NCI-H187 treated with DMSO at 0.1 percent for 48 hours (cell line): ENCODE measurements at places on chromosomes 7 and 10.
A peak's percentile ranks its signal among the peaks of the same experiment; 100 is the strongest.

- peak; percentile 8 for DNase-seq
Observed at GRCh38 chr10:23158370-23158769, 33.7 kb upstream of the PTF1A start.

DNA sequence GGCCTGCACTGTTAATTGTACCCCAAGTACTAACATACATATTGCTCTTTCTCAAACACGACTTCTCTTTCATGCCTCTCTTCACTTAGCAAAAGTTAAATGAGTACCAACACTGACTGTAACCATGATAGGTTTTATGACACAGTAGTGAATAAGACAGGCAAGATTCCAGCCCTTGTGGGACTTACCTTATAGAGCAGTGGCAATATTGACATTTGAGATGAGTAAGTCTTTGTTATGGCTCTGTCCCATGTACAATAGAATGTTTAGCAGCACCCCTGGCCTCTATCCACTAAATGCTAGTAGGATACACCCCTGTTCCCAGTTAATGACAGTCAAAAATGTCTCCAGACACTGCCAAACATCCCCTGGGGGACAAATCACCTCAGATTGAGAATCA lies 11.9 kb upstream of the COL1A2 start:
- no peak for DNase-seq

DNA sequence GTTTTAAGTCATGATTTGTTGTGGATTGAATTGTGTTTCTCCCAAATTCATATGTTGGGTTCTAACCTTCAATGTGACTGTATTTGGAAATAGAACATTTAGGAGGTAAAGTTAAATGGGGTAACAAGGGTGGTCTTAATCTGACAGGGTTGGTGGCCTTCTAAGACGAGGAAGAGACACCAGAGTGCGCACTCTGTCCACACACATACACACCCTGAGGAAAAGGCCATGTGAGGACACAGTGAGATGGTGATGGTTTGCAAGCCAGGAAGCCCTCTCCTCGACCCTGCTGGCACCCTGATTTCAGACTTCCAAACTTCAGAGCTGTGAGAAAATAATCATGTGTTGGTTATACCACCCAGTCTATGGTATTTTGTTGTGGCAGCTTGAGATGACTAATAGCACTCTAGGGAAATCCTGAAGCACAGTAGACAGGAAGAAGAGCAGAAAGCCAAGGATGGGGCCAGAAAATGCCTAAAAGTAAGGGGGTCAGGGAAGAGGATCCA lies 28.0 kb upstream of the SEM1 start:
- no peak for DNase-seq

DNA sequence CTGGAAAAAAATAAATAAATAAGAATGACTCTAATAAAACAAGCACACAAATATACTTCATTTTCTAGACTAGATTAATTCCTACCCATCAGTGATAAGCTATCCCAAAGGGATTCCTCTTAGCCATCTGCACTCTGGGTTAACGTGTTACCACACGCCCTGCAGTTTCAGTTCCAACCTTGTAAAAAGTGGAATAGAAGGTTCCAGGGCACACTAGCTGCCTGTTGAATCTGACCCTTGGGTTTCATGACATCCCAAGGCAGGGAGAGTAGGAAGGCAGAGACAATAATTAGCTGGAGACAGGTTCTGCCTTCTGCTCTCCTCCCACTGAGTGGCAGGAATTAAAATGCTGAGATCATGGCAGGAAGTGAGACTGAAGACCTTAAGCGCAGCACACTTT lies 33.5 kb downstream of the SLC37A3 start:
- peak; percentile 15 for DNase-seq

GRCh38 chr7:40541336-40541735 lies 406.5 kb downstream of the SUGCT start:
- DNase-seq, result no peak

GRCh38 chr7:100649826-100650565 lies 6.3 kb downstream of the ACTL6B start:
- no peak for DNase-seq

GRCh38 chr10:124345521-124345920 lies 73.2 kb downstream of the OAT start:
- no peak for DNase-seq

- DNase-seq, result no peak
Observed at GRCh38 chr7:133275008-133275407, 22.1 kb downstream of the EXOC4 start.

DNA sequence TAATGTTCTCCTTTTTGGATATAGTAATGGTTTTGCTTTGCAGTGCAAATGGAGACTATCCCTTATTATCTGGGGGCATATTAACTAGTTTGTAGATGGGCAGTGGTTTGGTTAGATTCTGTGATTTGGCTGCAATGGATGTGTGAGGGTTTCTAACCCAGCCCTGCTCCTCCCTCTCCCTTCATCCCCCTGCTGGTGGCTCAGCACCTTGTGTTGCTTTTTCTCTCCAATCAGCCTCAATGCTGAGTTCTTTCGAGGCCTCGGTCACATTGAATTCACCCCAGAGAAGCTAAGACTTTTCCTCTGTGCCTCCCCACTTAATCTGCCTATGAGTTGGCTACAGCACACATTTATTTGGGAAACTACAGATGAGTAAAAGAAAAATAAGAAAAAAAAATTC lies 120.0 kb downstream of the MALRD1 start:
- no peak for DNase-seq

DNA sequence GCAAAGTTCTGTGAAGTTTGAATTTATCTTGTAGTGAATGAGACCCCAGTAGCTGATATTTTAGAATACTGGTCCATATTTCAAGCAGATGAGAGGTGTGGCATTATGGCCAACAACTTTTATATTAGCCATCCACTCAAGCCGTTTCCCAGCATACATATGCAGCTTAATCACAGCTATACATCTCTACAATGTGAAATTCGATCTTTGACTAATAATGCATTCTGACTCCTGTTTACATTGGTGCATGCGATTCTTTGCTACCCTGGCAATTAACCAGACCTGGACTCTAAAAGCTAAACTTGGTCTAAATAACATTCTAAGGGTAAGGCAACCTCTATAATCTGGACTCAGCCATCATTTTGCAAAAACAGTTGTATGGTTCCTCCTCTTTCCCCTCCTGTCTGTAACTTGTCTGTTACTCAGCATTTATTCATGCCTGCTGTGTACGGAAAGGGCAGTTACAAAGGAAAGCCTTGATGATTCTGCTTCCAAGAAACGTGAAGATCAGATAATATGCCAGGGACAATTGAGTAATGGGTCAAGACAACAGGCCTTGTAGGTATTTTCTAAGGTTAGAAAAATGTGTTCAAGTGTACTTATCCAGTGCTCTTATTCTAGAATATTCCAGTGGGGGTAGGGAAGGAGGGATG lies 50.6 kb downstream of the PNLIPRP2 start:
- DNase-seq, result no peak

DNA sequence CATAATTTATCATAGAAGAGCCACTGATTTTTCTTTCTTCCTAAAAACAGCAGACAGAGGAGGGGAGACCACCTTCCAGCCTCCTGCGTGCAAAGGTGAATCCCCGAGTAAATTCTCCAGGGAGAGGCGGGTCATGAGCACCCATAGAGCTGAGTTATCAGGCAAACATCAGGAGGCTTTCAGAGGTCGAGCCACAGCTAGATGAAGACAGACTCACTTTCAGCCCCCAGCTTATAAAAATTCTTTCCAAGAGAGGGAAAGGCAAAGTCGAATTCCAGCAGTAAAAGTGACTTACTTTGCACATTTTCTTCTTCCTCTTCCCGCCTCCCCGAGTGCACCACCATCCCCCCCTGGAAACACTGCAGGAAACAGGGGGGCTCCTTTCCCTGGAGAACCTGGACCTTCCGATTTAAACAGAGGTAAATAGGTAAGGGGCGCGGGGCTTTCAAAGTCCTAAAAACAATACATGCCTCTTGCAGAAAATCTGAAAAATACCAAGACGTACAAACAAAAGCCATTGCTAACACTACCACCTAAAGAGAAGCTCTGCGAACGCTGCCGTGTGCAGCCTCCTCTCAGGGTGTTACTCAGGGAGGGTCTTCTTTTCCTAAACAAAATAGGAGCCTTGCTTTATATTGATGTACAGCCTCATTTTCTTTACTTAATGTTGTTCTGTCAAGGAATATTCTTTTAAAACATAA lies 163.8 kb downstream of the SVIL start:
- no peak for DNase-seq

DNA sequence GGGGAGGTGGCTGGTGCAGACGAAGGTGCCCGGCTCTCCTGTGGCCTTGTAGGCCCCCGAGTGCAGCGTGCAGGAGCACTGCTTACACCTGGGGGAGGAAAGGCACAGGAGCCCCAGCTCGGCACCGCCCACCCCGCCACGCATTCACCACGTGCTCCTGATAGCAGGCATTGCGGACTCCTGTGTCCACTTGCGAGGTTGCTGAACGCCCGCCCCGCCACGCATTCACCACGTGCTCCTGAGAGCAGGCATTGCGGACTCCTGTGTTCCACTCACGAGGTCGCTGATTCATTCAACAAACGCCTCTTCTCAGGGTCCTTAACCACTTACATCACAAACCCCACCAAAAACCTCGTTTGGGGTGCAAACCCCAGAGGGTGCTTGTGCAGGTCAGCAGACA lies 13.9 kb downstream of the MICALL2 start:
- DNase-seq, result no peak

DNA sequence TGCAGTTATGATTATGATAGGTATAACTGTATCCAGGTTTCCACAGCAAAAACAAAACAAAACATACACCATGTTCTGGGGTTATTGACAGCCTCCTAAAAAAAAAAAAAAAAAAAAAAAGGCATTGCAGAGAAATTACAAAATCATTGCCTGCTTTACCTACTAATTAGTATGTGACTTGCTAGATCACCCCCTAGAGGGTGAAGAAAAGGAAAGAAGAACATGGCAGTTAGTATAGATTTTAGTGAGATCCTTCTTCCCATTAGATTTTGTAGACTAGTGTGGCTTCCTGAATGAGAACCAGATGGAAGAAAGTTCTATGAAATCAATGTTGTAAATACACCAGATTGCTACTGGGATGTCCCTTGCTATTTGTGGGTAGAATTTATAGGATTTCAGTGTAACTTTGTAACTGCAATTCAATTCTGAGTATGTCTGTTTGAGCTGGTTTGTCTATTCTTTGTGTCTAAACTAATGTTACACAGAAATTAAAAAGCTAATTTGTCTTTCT lies 24.0 kb upstream of the AGBL3 start:
- no peak for DNase-seq

- DNase-seq, result no peak
Observed at GRCh38 chr10:42422911-42423310, 215.5 kb downstream of the ZNF33B start.

DNA sequence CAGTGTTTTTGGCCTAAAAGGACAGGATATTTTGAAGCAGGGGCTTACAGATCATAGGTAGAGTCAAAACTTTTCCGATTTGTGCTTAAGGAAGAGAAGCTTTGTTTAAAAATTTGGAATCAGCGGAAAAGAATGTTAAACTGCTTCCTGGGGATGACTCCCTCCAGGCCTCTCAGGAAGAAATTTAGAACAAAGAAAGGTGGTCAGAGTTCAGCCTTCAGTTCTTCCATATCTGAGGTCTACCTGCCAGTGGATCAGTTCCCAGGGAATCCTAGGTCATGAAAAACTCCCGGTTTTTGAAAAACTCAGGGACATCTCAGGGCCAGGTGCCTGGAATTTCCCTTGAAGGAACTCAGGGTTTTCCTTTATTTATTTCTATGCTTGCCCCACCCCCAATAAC lies 100.3 kb downstream of the MCU start:
- DNase-seq, result no peak

DNA sequence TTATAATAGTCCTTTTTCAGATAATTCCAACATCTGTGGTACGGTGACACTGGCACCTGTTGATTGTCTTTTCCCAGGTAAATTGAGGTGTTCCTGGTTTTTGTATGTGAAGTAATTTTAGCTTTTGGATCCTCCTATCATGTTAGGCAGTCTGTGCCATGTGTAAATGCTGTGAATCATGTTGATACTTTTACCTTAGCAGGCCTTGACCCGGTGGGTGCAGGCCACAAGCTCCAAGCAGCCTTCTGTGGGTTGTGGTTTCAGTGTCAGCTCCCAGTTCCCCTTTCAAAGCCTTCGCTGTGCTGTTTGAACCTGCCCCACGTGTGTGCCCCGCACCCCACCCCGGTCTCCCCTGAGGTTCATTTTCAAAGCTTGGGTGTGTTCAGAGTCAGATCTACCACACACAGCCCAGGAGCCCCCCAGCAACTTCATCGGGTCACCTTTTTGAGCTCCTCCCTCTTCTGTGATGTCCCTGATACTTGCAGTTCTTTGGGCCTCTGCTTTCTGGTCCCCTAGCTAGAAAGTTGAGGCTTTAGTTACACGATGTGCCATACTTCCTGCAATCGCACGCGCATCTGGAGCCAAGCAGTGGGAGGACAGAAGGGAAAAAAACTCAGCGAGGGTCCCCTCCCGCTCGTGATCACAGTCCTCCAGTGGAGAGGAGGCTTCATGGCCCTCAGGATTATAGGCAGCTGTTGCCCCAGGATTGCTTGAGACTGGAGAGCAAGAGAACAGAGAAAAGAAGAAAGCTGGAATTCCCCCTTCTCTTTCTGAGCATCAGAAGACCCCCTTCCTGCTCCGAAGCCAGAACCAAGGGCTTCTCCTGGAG lies 8.7 kb upstream of the BHLHA15 start:
- DNase-seq, result no peak

- no peak for DNase-seq
Observed at GRCh38 chr7:135799881-135800280, 51.3 kb upstream of the FAM180A start.

DNA sequence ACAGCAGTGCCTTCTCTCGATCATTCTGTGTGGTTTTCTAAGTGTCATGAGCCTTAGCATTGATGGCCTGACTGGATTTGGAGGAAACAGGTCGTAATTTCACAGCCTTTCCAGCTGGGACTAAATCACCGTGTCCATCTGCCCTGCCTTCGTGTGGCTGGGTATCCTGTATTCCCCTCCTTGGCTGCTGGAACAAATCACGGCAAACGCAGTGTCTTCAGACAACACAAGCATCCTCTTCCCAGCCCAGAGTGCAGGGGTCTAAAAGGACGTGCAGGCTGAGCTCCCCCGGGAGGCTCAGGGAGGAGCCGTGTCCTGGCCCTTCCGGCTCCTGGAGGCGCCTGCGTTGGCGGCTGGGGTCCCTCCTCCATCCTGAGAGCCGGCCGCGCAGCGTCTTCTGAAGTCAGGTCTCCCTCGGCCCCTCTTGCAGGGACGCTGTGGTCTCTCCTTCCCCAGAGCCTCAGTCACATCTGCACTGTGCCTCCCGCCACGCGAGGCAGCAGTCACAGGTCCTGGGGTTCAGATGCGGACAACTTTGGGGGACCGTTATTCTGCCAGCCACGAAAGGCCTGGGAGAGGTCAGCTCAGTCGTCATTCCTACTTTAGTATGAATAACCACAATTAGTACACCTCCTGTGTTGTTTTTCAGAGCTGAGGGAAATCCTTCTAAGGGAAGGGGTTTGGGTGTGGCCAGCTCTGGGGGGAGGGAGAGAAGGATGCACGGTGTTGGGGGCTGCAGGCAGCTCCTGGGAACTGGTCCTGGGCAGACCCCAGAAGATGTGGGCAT lies 41.1 kb downstream of the FAM20C start:
- DNase-seq, result no peak
